Activated CD4-positive, alpha-beta T cell treated with anti-CD3 and anti-CD28 coated beads, Interleukin-2, amount 50 U/mL, for 4 hours (primary cell): ENCODE measurements at places on chromosomes 13 and 19.

DNA sequence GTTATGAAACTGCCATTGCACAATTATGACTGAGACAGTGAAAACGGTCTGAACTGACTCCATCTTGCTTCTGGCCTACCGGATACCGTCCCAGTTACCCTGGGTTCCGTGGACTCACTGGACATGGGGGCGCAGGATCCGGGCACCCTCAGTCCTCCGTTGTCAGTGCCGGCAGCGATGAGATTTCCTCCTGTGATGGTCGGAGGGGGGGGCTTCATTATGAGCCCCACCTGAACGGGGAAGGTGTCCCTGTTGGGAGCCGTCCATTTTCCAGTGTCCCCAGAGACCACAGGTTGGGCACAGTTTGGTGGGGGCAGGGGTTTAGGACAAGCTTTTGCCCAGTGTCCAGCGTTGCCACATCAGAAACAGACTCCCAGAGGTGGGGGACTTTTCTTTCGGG is 23.4 kb downstream of the TMEM255B start:
- no peak for DNase-seq

DNA sequence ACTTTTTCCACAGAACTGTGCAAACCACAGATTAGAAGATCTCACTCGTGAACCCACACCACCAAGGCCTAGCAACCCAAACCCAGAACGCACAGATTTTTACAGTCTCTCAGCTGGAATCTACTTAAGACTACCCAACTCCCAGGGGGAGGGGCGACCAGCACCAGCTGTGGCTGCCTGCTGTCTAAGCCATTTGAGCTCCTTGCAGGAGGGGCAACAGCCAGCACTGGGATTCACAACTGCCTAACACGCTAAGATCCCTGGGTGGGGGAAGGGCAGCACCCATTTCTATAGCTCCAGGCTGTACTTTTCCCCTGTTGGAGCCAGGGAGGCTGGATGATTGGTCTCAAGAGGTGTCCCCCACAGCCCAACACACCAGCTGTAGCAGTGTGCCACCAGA is 368.8 kb downstream of the SUCLA2 start:
- no peak for DNase-seq

GRCh38 chr19:28582344-28582743 is 630.6 kb downstream of the UQCRFS1 start:
- DNase-seq, result no peak

DNA sequence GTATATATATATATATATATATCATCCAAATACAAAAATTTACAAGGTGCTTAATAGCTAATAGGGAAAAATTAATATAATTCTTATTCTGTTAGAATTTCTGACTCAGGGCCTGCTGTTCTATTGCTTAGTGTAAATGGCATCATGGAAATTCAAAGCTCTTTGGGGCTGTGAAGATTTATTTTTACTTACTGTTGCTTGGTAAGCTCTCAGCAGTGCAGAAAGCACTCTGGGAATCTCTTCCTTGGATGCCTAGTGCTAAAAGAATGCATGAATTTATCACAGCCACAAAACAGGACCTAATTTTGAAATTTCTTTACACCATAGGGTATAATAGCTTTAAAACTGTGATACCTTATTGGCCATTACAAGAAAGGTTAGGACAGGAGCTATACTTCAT is 69.3 kb upstream of the SLAIN1 start:
- no peak for DNase-seq

DNA sequence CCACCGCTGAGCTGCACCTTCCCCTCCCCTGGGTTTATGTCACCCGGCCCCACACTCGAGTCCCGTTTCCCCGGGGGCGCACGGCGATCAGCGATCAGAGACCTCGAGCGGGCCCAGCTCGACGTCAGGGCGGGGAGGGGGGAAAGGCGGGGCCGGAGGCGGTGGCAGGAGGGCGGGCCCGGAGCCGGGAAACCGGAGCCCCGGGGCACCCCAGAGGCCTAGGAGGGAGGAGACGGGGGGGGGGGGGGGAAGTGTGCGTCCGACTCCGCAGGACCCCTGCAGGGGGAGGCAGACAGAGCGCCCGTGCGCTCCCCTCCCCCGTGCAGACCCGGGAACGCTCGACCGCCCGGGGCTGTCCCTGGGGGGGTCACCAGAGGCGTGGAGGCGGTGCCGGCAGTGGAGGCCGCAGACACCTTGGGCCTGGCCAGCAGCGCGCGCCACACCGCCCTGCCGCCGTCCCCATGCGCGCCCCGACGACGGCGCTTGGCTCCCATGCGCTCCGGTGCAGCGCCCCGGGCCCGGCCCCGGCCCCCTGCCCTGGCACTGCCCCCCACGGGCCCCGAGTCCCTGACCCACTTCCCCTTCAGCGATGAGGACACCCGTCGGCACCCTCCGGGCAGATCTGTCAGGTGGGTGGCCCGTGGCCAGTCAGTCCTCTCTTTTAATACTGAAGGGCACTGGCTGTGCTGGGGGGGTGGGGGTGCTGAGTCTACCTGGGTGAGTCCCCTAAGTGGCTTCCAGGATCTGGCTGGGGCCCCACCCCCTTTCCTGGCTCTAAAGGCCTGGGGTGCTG is 11.8 kb downstream of the PDE4A start:
- DNase-seq, result peak; percentile 49

DNA sequence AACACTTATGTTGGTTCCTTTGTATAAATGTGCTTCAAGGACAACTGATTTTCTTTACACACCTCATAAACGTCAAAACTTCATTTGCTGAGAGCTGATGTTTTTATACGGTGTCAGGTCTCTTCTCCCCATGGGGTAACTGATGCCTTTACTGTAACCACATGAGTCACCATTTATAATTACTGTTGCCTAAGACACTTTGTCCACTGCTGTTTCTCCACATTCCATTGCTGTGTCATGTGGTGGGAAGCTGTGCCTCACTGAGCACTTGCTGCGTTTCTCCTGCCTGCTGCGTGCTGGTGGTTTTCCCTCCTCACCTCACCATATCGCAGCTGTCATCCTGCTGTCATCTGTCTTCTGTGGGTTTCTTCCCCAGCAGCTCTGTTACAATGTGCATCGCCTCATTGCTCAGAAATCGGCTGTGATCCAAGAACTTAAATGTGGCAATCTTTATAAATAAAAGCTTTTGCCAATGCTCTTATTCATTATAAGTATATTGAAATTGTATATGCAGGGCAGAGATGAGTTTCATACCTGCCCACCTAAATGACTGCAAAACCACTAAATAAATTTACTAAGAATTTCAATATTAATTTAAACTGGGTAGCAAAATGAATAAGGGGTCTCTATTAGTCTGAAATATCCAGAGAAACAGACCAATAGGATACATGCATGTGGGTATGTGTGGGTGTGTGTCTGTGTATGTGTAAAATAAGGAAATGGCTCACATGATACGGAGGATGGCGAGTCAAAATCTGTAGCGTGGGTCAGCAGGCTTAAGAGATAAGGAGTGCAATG is 547.0 kb upstream of the SLITRK5 start:
- DNase-seq, result no peak

DNA sequence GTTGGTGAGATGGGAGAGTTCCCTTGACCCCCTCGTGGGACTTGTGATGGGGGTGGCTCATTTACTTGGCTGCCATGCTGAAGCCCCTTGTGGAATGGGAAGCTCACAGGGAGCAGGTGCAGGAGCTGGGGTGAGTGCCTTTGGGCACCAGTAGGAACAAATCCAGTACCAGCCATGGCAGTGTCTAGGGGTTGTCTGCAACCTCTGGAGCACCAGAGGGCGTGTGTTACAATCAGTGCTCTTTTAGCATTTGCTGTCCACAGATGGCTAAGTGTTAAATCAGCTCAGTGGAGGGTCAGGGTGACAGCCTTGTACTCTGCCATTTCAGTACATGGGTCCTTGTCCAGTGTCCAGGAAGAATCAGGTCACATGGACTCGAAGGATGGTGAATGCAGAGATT is 75.6 kb downstream of the ATP8A2 start:
- no peak for DNase-seq

GRCh38 chr19:41350735-41351338 is 2.9 kb downstream of the TGFB1 start:
- no peak for DNase-seq

GRCh38 chr13:91085127-91085526 is 262.4 kb upstream of the MIR17HG start:
- DNase-seq, result no peak

GRCh38 chr13:41005704-41006103 is 13.4 kb downstream of the ELF1 start:
- no peak for DNase-seq

- DNase-seq, result no peak
These were observed 28.5 kb downstream of the CCNE1 start for GRCh38 chr19:29840066-29840950.

GRCh38 chr19:44817725-44818465 is 9.0 kb downstream of the BCAM start:
- no peak for DNase-seq

- no peak for DNase-seq
These were observed 10.1 kb downstream of the EDNRB start for GRCh38 chr13:77908531-77908930.

GRCh38 chr19:46225558-46226004 is 4.0 kb upstream of the IGFL1 start:
- no peak for DNase-seq

- DNase-seq, result no peak
These were observed at the start of gene BCAM for GRCh38 chr19:44808463-44809371. Gene BCAM (plus strand): TSS chr19:44809103. CDS start chr19:44809125, 22 bp downstream.

- DNase-seq, result no peak
These were observed 60.9 kb upstream of the MED4 start for GRCh38 chr13:48155848-48156247.

GRCh38 chr19:34904664-34905527 is 21.8 kb upstream of the ZNF30 start:
- no peak for DNase-seq

GRCh38 chr19:55173714-55174409 is 6.2 kb downstream of the SYT5 start:
- no peak for DNase-seq

- DNase-seq, result no peak
These were observed 38.2 kb downstream of the PTPRS start for GRCh38 chr19:5302396-5302795.

GRCh38 chr13:44306371-44307192 is 67.0 kb upstream of the SERP2 start:
- no peak for DNase-seq

GRCh38 chr13:114235697-114236096 is 1.0 kb downstream of the CDC16 start:
- DNase-seq, result no peak

DNA sequence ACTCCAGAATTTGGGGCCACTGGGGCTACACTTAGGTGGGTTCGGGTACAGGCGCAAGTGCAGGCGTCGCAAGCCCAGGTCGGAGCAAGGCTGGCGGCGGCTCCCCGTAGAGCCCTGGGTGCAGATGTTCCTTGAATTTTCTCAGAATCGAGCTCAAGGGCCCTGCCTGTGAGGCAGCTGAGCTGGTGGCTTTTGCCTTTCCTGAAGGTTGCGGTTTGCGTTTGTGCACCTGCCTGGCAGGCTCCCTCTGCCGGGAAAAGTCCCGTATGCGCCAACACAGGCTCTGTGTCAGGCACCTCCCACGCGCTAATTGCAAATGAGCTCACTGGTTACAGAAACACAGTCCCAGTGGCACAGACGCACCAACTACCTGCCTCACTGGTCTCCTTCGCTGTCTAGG is 5.9 kb downstream of the DOHH start:
- peak; percentile 68 for DNase-seq

GRCh38 chr13:99738626-99739025 is 232.9 kb downstream of the ZIC5 start:
- DNase-seq, result no peak

GRCh38 chr19:22528956-22529355 is 105.2 kb upstream of the ZNF492 start:
- no peak for DNase-seq

DNA sequence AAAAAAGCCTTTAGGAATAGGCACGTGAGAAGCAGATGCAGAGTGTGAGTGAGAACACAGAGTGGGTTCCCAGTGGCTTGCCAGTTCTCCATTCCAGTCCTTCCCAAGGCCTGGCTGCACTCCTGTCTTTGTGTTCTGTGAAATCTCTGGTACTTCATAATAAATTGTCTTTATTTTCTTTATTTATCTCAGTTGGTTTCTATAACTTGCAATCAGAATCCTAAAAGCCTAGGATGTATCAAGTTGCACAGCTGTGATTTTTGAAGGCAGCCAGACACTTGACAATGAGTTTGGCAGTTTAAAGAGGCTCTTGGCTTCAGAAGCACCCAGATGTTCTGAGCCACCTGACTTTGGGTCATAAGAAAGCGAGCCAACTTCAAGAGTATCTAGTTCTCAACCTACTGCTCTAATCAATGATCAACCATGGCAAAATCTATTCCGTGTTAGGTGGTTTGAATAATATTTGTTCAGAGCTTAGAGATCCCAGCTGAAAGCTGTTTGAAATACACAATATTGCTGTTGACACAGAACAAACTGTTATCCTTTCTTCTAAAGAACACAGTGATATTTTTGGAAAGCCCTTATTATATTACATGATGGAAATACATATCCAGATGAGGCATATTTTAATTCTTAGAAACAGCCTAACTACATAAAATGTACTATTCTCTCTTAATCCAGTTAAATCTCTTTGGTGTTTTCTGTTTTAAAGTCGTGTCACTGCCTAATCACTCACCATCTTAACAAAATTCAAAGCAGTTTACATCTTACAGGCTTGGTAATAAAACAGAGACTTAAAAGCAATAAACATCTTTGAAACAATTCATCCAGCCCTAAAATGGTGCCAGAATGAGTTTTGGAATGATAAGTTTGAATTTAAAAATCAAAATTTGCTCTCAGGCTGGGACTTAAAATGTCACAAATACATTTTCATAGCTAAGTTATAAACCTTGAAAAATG is 483.0 kb upstream of the NBEA start:
- DNase-seq, result no peak

- DNase-seq, result no peak
These were observed 62.9 kb downstream of the ZC3H13 start for GRCh38 chr13:45989607-45990006.

DNA sequence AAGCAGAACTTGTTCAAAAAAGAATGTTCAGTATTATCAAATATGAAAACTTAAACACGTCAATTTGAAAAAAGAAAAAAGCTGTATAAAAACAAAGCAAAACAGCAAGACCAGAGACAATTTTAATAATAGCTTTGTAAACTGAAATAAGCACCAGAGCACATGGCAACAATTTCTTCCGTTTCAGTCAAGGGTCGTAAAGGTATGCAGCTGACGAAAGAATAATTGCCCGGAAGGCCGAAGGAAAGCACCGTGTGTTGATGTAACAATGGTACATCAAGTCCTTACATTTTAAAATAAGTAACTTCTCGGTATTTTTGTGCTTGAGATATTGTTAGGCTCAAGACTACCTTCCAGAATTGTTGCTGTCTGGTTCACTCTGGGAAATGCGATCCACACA is 1.7 kb downstream of the PROSER1 start:
- DNase-seq, result no peak

- no peak for DNase-seq
These were observed 86.2 kb upstream of the EDNRB start for GRCh38 chr13:78004821-78005220.

GRCh38 chr19:53157626-53158025 is 1.2 kb downstream of the ZNF347 start:
- no peak for DNase-seq

GRCh38 chr19:5765220-5765619 is 19.3 kb downstream of the PRR22 start:
- no peak for DNase-seq

GRCh38 chr13:47426126-47426849 is 529.4 kb upstream of the HTR2A start:
- no peak for DNase-seq
